ENCODE measurements at places on chromosomes 6 and 20.

GRCh38 chr6:53310771-53311585 is 37.8 kb downstream of the ELOVL5 start:
- DNase-seq, result peak; percentile 38

GRCh38 chr6:169487579-169488436 is 214.0 kb downstream of the WDR27 start:
- no peak for DNase-seq

DNA sequence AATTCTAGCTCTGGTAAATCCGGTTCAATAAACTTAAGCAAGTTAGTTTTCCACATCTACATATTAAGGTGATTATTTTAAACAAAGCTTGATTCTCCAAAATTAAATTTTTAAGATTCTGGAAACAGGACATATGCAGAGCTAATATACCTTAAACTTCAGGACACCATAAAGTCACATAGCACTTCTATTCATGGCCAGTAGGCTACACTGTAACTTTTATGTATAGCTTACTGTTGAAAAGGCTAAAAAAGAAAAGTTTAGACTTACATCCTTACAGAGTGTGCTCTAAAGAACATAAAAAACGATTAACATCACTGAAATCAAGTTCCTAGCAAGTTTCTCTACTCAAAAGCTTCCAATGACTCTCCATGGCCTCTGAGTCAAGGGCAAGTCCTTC is 224.7 kb downstream of the PTPRK start:
- DNase-seq, result no peak

GRCh38 chr6:57182017-57182432 is 9.9 kb downstream of the BAG2 start:
- DNase-seq, result no peak

GRCh38 chr6:154448448-154449096 is 61.9 kb downstream of the CNKSR3 start:
- DNase-seq, result no peak

- no peak for DNase-seq
These were observed 8.4 kb upstream of the TMEM200A start for GRCh38 chr6:130357436-130357835.
